ENCODE measurements at places on chromosomes 5 and 9. TPM values are rescaled to one million over a fixed set of nuclear protein-coding genes. Genes with fewer than 3 reads are reported as not detected.

GRCh38 chr5:179318221-179318955 lies 26.9 kb downstream of the ADAMTS2 start:
- H3K27ac ChIP-seq: peak overlapping the region; percentile 12
- no peak for DNase-seq
- H3K36me3 ChIP-seq: no peaks in the 10 kb centered on the region
- no peak overlapping the region for H3K4me3 ChIP-seq

DNA sequence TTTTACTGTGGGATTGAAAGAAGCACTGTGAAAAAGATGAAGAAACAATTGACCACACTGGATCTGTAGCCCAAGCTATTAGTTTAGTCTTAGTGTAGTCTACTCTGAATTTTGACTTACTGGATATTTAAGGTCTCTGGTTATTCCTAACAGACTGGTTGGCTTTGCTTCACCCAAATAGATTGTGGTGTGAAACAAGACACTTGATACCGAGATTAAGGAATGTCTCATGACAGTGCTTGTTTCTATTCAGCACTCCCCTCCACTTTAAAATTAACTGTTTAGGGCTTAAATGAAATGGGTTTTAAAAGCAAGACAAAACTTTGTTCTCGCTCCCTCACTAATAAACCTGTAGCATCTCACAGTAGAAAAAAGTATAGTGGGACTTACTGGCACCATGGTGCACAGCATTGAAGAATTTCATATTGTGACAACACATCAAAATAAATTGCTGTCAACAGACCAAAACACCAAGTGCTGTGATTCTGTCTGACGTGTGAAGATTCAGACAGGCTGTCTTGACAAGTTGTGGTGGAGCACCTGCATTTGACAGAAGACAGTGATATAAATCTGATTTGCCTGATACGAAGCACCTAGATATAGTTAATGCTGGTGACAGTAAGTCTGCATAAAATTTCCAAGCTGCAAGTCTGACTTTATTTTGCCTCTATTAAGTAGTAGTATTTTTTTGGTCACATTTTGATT lies 73.1 kb downstream of the PBX3 start:
- no peak overlapping the region for H3K4me3 ChIP-seq
- H3K27me3 ChIP-seq: no peaks in the 10 kb centered on the region
- no peak for DNase-seq
- no peaks in the 10 kb centered on the region for H3K4me1 ChIP-seq
- no peak overlapping the region for H3K27ac ChIP-seq

- H3K4me3 ChIP-seq: peak overlapping the region; percentile 89
- H3K36me3 ChIP-seq: no peaks in the 10 kb centered on the region
- DNase-seq: peak; percentile 35
- no peaks in the 10 kb centered on the region for H3K27me3 ChIP-seq
These were observed 931 bp downstream of the FAM219A start for GRCh38 chr9:34457266-34458012.

GRCh38 chr9:137306850-137307254 lies 4.8 kb upstream of the NRARP start:
- peaks cover 6% of the 10 kb centered on the region for H3K4me1 ChIP-seq
- no peaks in the 10 kb centered on the region for H3K27me3 ChIP-seq
- H3K4me3 ChIP-seq: no peak overlapping the region
- no peak overlapping the region for H3K27ac ChIP-seq
- no peaks in the 10 kb centered on the region for H3K36me3 ChIP-seq

GRCh38 chr5:53642061-53642460 lies 81.6 kb downstream of the NDUFS4 start:
- H3K4me3 ChIP-seq: no peak overlapping the region
- H3K36me3 ChIP-seq: peaks cover 5% of the 10 kb centered on the region
- no peaks in the 10 kb centered on the region for H3K27me3 ChIP-seq
- H3K4me1 ChIP-seq: no peaks in the 10 kb centered on the region
- H3K27ac ChIP-seq: no peak overlapping the region
- DNase-seq: no peak

DNA sequence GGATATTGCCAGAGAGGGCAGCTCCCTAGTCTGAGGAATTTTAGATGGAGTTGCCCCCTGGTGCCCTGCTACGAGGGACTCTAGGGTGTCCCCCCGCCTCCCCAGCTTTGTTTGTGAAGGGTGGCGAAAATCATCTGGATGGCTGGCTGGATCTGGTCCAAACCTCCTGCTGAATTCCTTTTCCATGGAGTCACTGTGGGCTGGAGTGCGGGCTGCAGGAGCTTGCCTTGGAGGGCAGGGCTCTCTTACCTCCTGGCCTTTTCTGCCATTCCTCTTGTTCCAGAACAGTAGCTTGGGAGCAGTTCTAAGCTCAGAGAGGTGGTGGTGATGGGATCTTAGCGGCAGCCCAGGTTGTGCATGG lies 2.1 kb downstream of the SYNPO start:
- DNase-seq: no peak
- H3K27ac ChIP-seq: peak overlapping the region; percentile 99
- peak overlapping the region; percentile 58 for H3K4me3 ChIP-seq
- H3K27me3 ChIP-seq: no peaks in the 10 kb centered on the region

GRCh38 chr5:68445257-68446069 lies 229.9 kb downstream of the PIK3R1 start:
- H3K4me3 ChIP-seq: no peak overlapping the region
- no peaks in the 10 kb centered on the region for H3K4me1 ChIP-seq
- H3K36me3 ChIP-seq: no peaks in the 10 kb centered on the region
- no peaks in the 10 kb centered on the region for H3K27me3 ChIP-seq
- DNase-seq: no peak

DNA sequence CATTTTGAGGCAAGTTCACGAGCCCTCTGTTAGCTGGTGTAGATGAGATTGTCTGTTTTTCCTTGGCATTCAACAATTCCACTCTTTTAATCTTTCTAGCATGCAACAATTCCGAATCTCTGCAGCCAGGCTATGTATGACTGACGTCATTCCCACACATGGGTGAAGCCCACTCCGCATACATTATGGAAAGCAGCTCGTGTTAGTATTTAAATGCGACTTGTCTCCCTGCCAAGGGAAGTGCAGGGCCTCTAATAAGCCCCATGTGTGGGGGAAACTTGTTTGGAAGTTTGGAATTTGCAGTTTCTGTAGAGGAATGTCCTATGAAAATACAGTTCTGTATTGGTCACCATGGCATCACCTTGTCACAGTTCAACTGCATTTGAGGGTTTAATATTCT lies 146.0 kb upstream of the FBXL7 start:
- no peak for DNase-seq
- peaks cover 11% of the 10 kb centered on the region for H3K4me1 ChIP-seq
- no peaks in the 10 kb centered on the region for H3K36me3 ChIP-seq
- no peak overlapping the region for H3K27ac ChIP-seq
- H3K27me3 ChIP-seq: no peaks in the 10 kb centered on the region

- H3K4me1 ChIP-seq: peaks cover 8% of the 10 kb centered on the region
- H3K4me3 ChIP-seq: peak within 1 kb of the TSS; percentile 65
- H3K36me3 ChIP-seq: no peaks in the 10 kb centered on the region
- peak; percentile 79 for DNase-seq
- H3K27me3 ChIP-seq: no peaks in the 10 kb centered on the region
These were observed at the start of gene RASGEF1C for GRCh38 chr5:180209137-180209581. TSS of gene RASGEF1C (minus strand) at chr5:180209211. CDS start at chr5:180138052, 71,159 bp downstream.

- H3K27me3 ChIP-seq: no peaks in the 10 kb centered on the region
- no peak overlapping the region for H3K27ac ChIP-seq
- no peaks in the 10 kb centered on the region for H3K36me3 ChIP-seq
These were observed 77.1 kb downstream of the C9orf152 start for GRCh38 chr9:110130791-110131416.

DNA sequence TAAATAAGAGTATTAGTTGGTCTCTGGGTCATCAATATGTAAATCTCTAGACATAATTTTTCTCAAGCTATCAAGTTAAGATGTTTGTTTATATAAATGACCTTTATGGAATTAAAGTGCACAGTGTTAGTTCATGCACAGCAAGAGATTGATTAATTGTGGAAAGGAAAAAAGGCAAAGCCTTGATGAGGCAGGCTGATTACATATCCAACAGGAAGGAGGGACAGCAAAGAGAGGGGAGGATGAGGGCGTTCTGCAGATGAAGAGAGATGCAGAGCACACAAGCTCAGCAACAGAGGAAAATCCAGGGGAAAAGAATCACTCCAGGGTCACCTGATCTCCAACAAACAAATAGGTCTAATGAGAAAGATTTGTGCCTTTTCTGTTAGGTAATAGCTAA lies 16.5 kb downstream of the NTRK2 start:
- no peak overlapping the region for H3K27ac ChIP-seq
- no peak for DNase-seq
- H3K36me3 ChIP-seq: no peaks in the 10 kb centered on the region

DNA sequence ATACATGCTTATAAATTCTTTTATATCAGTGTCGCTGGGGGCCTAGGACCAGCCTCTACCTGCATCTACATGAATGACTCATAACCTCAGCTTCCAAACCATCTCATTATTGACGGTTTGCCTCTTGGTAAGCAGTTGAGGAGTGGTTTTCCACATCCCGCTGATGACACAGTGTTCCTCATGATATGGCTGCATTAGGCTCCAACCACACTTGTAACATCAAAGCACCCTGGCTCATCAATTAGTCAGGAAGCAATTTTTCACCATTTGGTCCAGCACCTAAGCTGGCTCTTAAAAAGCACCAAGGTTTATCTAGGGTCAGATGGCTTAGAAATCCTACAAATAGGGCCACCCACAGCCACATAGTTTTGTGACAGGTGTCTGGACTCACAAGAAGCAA lies 402.4 kb downstream of the ARHGEF28 start:
- DNase-seq: no peak
- H3K4me1 ChIP-seq: no peaks in the 10 kb centered on the region
- no peak overlapping the region for H3K27ac ChIP-seq
- no peak overlapping the region for H3K4me3 ChIP-seq
- H3K27me3 ChIP-seq: no peaks in the 10 kb centered on the region

- H3K27me3 ChIP-seq: no peaks in the 10 kb centered on the region
- no peak overlapping the region for H3K27ac ChIP-seq
- no peak overlapping the region for H3K4me3 ChIP-seq
- H3K36me3 ChIP-seq: no peaks in the 10 kb centered on the region
These were observed 72.8 kb downstream of the MED27 start for GRCh38 chr9:132006677-132007370.

DNA sequence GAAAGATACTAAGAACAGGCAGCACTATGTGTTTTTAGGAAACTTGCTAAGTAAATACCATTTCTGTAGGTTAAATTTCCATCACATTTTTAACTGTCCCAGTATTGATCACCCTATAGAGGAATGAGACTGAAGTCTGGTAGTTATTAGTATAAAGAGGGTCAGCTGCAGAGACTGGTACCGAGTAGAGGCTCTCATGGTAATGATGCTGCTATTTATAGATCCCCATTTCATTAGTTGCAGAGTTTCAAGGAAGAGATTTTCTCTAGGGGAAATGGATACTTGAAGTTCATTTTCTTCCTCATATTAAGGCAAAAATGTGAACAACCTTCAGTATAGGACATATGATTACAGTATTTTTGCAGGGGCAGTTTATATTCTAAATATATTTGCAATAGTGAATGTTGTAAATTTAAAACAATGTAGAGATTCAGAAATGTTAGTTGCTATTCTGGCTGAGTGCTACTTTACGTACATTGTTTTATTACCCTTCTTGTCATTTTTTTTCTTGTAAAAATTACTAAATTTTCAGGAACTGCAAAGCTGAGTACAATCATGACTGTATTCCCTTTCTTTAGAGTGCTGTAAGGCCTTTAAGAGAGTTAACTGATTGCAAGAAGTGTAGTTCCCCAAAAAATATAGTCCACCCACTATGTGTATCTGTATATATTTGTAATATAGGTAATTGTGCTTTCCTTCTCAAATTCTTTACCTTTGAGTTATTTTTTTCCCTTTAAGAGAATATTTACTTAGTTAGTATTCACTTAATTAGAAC lies 14.7 kb downstream of the PBX3 start:
- no peaks in the 10 kb centered on the region for H3K27me3 ChIP-seq
- no peak overlapping the region for H3K27ac ChIP-seq
- H3K4me1 ChIP-seq: peaks cover 18% of the 10 kb centered on the region
- no peak for DNase-seq
- H3K4me3 ChIP-seq: no peak overlapping the region

DNA sequence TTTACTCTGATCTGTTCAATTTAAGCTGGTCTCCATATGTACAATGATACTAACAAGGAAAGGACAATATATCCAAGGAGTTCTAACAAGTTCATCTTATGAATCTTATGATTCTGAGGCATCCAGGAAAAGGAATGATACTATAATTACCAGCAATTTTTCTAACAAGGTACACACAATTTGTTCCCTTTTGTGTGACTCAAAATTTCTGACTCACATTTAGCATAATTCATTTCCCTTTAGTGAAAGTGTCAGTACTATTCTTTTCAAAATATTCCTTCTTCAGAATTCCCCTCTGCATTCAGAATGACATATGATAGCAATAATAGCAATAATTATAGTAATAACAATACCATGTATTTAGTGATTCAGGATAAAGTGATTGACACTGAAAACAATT lies 594.8 kb downstream of the DMRTA1 start:
- no peaks in the 10 kb centered on the region for H3K4me1 ChIP-seq
- no peaks in the 10 kb centered on the region for H3K36me3 ChIP-seq
- no peak for DNase-seq
- H3K4me3 ChIP-seq: no peak overlapping the region
- H3K27ac ChIP-seq: no peak overlapping the region

- no peak overlapping the region for H3K4me3 ChIP-seq
- H3K36me3 ChIP-seq: no peaks in the 10 kb centered on the region
- H3K4me1 ChIP-seq: no peaks in the 10 kb centered on the region
- no peak for DNase-seq
- no peak overlapping the region for H3K27ac ChIP-seq
These were observed 90.1 kb downstream of the RFX3 start for GRCh38 chr9:3435732-3436131.

- H3K4me1 ChIP-seq: peaks cover 6% of the 10 kb centered on the region
- no peaks in the 10 kb centered on the region for H3K36me3 ChIP-seq
- H3K4me3 ChIP-seq: no peak overlapping the region
- DNase-seq: no peak
- H3K27me3 ChIP-seq: no peaks in the 10 kb centered on the region
- H3K27ac ChIP-seq: no peak overlapping the region
These were observed 152.3 kb downstream of the NR3C1 start for GRCh38 chr5:143251190-143251589.

GRCh38 chr9:75002422-75003023 lies 25.6 kb downstream of the CARNMT1 start:
- no peaks in the 10 kb centered on the region for H3K27me3 ChIP-seq
- H3K4me3 ChIP-seq: no peak overlapping the region
- peaks cover 11% of the 10 kb centered on the region for H3K4me1 ChIP-seq
- DNase-seq: no peak
- no peak overlapping the region for H3K27ac ChIP-seq

DNA sequence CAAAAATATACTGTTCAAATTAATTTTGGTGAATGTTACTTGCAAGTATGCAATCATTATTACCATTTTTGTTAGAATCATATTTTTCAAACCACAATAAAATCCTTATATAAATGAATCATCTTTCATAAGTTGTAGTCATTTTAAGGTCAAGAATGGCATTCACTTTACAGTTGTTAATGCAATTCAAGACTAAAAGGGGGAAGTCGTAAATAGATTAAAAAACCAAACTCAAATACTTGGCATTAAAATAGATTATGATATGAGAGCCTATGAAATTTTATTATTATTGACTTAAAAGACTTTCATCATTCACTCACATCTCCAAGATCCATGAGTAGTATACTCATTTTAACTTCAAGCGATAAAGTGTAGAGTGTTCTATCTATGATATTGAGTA lies 11.6 kb downstream of the CDH9 start:
- H3K27me3 ChIP-seq: no peaks in the 10 kb centered on the region
- H3K27ac ChIP-seq: no peak overlapping the region
- no peak for DNase-seq
- H3K4me3 ChIP-seq: no peak overlapping the region
- H3K36me3 ChIP-seq: no peaks in the 10 kb centered on the region

Gene ENTREP1
- total RNA-seq: 0.33 TPM

Gene MSX2
- total RNA-seq: 0.08 TPM

Gene FBXL7
- 1.1 TPM for total RNA-seq

Gene SLCO6A1
- not detected for total RNA-seq

Gene PCDHB12
- 0.28 TPM for total RNA-seq
